ENCODE measurements at places on chromosomes 1 and 21.

- no peak for DNase-seq
These were observed 46.3 kb upstream of the TNFSF18 start for GRCh38 chr1:173097001-173097400.

- DNase-seq, result no peak
These were observed 476.3 kb upstream of the RUNX1 start for GRCh38 chr21:35525443-35525842.

DNA sequence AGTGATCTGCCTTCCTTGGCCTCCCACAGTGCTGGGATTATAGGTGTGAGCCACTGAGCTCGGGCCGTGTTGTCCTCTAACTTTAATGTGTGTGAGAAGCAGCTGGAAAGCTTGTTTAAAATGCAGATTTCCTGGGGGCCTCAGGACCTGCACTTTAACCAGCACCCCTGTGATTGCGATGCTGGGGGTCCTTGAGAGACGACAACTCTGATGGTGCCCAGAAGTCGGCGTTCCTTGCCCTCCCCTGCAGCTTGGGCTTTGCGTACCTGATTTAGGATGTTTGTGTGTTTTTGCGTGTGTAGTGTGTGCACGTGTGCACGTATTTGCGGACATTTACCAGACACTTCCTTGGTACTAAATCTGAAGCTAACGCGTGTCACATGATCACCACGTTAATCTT, 10.9 kb downstream of the IFNGR2 start:
- no peak for DNase-seq

DNA sequence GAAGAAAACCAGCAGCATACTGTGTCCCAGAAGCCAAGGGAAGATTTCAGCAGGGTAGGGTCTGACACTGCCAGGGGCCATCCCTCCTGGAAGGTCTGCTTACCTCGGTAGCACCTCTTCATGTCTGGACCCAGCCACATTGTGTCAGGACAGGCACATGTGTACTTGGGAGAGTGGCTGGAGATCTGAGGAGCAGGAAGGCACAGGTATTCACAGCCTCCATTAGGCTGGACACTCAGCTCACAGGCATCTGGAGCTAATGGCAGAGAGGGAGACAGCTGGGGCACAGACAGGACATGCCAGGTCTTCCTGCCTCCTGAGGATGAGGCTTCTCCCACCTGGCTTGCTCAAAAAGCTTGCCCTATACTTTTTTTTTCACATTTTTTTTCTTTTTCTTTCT, 19.9 kb upstream of the MAGOH start:
- DNase-seq, result no peak

DNA sequence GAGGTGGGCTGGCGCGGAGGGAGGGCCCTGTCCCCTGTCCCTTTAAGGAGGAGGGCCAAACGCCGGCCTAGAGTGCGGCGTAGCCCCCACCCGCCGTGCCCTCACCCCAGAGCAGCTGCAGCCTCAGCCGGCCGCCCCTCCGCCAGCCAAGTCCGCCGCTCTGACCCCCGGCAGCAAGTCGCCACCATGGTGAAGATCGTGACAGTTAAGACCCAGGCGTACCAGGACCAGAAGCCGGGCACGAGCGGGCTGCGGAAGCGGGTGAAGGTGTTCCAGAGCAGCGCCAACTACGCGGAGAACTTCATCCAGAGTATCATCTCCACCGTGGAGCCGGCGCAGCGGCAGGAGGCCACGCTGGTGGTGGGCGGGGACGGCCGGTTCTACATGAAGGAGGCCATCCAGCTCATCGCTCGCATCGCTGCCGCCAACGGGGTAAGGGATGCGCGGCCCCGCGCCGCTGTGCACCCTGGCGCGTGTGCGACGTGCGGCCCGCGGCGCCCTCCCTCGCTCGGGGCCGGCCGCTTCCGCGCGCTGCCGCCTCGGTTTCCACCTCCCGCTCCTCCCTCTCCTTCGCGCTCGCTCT, at the start of gene PGM1:
PGM1 (plus strand) TSS at position 109 of the 583 bp plus-strand sequence; CDS start at position 187, 78 bp downstream.
- DNase-seq, result peak; percentile 80

GRCh38 chr1:104592926-104593325, 843.2 kb downstream of the AMY1C start:
- DNase-seq, result no peak

GRCh38 chr1:185479796-185480195, 162.8 kb upstream of the IVNS1ABP start:
- DNase-seq, result no peak

DNA sequence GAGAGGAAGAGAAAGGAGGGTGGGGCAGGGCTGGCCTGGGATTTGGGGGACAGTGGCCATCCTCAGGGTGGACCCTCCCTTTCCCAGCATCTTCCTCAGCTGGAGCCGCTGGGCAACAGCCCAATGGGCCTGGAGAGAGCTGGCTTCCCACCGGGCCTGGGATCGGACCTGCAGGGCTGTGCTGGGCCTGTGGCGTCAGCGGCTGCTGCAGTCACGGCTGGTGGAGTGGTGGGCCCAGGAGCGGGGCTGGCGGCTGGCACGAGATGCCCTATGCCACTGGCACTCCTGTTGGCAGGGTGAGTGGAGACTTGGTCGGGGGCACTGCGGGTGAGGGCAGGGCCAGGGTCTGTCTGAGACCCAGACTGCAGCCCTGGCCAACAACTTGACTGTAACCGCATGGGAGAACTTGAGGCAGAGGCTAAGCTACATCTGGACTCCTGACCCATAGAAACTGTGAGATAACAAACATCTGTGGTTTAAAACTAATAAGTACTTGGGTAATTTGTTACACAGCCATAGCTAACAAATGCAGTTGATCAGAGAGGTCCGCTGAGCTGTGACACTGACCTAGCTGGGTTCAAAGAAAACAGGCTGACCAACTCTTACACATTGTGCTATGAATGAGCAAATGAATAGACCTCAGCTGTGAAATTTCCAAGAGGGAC, 17.9 kb downstream of the C1orf167 start:
- DNase-seq, result no peak

DNA sequence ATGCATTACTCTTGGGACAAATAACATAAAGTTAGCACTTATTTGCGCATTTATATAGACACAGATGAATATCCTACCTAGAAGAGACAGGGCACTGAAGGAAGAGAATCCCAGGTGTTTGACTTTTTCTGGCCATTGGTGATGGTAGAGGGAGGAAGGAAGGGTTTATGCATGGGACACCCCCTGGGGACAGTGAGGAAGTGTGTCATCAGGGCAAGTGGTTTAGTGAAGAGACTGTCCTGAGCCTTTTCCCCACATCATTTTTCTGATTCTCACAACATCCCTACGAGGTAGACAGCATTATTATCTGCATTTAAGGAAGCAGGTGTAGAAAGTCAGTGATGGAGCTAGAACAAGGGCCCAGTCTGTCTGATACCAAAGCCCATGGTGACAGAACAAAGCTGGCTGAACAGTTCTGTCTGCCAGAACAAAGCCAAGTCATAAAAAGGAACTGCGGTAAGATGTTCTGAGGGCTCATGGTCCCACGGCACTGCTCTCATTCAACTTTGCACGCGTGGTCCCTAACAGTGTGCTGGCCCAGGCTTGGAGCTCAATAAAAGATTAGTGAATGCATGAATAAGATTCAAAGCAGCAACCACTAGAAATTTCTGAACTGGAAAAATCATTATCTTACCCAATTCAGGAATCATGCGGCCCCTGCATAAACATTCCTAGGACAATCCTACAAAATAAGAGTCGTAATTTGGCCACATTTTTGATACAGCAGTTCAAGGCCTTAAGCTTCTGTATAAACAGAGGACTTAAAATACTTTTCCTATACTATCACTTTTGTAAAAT, 12.2 kb upstream of the CDC42BPA start:
- DNase-seq, result no peak
